Mesendoderm (in vitro differentiated cells): ENCODE measurements at places on chromosomes 6 and 20.

GRCh38 chr6:154241581-154241980 lies 115.0 kb downstream of the IPCEF1 start:
- peak; percentile 37 for DNase-seq

DNA sequence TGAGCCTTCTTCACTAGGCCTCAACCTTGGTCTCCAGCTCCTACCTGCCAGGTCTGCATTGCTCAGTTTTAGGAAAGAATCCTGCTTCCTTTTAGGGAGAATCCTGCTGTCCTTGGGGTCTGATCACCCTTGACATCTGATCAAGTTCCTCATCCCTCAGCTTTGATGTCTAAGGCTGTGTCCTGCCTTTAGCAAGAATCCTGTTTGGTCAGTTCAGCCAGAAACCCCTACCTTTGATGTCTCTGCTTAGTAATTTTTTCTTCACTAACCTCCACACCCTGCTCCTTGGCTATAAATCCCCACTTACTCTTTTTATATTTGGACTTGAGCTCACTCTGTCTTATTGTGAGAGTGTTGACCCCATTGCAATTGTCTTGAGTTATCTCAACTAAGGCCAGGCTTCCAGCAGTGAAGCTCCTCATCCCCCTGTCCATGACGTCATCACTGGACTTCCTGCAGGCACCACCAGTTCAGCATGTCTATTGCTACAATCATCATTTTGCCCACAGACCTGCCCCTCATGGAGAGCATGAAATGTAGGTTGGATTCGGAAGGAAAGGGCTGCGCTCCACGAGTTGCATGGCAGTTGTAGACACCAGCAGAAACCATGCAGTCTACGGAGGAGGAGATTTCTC lies 4.7 kb upstream of the CST5 start:
- no peak for DNase-seq

GRCh38 chr6:72081871-72082270 lies 195.5 kb downstream of the RIMS1 start:
- DNase-seq = no peak

- no peak for DNase-seq
Observed at GRCh38 chr6:38146021-38146733, 326.6 kb downstream of the ZFAND3 start.

DNA sequence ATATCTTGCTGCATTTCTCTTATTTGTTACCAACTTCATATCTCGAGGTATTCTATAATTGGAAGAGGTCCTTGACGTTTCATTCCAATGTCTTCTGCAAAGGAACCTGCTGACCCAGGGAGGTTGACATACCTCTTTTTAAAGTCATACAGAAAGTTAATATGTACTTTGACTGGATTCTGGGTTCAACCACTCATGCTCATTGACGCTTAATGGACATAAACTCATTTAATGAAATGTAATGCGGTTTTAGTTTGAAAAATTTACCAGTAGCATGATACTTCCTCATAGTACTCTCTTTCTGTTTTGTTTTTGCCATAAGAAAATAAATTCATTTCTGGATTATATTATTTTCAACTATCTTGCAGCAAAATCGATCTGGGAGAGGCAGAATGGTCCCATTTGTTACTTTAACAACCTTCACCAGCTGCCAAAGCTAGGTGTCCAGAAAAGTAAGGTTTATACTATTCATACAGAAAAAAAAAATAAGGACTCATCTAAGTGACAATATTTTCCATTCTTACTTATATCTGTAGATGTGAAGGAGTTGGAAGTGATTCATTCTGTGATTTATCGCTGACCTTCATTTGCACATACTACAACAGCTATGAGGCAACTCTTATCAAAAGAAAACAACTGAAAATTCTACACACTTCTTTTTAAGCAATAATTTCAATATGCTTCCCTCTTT lies 101.6 kb downstream of the ATXN1 start:
- no peak for DNase-seq
